NCI-H2029 treated with DMSO at 0.1 percent for 48 hours (cell line): ENCODE measurements at places on chromosomes 5 and 9.

GRCh38 chr5:139273322-139273571 lies 20.3 kb upstream of the MATR3 start:
- DNase-seq, result no peak

- DNase-seq, result no peak
Observed at GRCh38 chr5:16857635-16858034, 78.5 kb downstream of the MYO10 start.

- DNase-seq, result no peak
Observed at GRCh38 chr5:145553177-145553576, 282.0 kb downstream of the PRELID2 start.

GRCh38 chr9:227860-228259 lies 13.2 kb downstream of the DOCK8 start:
- no peak for DNase-seq

- no peak for DNase-seq
Observed at GRCh38 chr9:30967476-30967875, 1417.0 kb upstream of the ACO1 start.

DNA sequence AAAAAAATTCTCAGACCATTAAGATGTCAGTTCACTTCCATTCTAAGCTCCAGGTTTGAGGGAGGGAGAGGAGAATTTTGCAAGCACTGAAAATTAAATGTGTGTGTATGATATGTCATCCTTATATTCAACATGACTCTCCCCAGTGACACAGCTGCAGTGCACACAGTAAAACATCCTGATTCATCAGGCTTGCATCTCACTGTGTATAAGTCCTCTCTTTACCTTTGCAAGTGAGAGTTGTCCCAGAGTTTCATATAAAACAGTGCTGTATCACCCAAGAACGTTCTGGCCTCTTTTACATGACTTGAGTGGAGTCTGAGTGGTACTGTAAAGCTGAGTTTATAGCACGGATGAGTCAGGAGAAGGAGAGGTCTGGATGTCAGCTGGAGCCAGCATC lies 50.0 kb downstream of the DMRT2 start:
- no peak for DNase-seq

DNA sequence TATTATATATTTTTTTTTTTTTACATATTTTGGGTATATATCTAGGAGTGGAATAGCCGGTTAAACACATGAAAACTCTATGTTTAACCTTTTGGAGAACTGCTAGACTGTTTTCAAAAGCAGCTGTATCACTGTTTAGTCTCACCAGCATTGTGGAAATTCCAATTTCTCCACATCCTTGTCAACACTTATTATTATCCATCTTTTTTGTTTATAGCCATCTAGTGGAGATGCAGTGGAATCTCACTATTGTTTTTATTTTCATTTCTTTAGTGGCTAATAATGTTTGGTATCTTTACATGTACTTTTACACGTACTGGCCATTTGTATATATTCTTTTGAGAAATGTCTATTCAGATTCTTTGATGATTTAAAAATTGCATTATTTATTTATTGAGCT lies 22.7 kb upstream of the CCDC180 start:
- no peak for DNase-seq

- DNase-seq, result no peak
Observed at GRCh38 chr5:99000221-99000620, 71.4 kb upstream of the CHD1 start.

DNA sequence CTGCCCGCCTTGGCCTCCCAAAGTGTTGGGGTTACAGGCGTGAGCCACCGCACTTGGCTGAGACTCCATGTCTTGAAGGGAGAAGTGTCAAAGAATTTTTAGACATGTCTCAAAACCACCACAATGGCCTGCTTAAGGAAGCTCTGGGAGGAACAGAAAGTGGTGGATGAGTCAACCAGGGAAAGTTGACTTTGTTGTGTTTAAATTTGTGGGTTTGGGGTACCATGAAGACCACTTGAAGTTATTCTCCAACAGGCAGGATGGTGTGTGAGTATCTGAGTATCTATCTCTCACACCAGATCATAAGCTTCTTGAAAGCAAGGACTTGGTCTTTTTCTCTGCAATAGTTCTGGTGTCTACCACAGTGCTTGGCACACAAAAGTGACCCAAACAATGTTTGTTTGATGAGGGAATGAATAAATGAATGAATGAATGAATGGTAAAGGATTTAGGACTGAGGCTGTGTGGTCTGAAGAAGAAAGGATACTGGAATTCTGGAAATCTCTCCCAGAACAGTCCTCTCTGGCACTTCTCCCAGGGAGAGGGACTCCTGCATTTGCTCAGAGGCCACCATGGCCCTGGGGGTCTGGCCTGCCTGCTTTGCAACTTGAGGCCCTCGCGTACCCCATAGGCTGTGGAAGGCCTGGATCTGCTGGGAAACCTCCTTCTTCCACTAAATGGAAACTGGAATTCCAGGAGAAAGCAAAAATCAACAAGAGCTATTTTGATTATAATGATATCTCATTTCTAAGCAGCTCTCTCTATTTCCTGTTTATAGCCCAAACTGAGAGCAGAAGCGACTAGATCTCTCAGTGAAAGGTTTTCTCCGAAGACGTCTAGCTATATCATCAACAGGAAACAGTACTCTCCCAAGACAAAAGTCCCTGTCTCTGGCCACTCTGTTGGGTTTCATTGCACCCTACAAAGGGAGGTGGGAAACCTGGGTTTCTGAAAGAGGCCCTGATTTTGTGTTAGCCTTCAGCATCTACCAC lies 187.9 kb downstream of the PALM2AKAP2 start:
- no peak for DNase-seq

DNA sequence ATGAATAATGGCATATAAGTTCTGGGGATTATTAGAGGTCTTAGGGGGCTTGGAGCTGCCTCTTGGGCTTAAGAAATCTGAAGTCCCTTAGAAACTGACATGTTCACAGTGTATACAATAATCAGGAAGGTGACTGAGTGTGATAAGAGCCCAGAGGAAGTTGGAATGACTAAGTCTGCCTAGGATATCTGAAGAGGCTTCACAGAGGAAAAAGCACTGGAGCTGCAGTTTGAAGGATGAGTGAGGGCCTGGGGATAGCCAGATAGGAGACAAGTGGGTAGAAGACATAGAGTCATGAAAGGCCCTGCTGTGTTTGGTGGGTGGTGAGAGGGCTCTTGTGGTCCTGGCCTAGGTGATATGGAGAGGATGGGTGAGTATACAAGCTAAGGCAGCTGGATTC lies 8.8 kb downstream of the NEUROG1 start:
- DNase-seq, result no peak
